Activated naive CD8-positive, alpha-beta T cell treated with anti-CD3 and anti-CD28 coated beads, Interleukin-2, amount 50 U/mL, for 16 hours (primary cell): ENCODE measurements at places on chromosomes 1 and 21.
A peak's percentile ranks its signal among the peaks of the same experiment; 100 is the strongest.

GRCh38 chr21:14945176-14945575 lies 119.6 kb downstream of the NRIP1 start:
- no peak for DNase-seq

DNA sequence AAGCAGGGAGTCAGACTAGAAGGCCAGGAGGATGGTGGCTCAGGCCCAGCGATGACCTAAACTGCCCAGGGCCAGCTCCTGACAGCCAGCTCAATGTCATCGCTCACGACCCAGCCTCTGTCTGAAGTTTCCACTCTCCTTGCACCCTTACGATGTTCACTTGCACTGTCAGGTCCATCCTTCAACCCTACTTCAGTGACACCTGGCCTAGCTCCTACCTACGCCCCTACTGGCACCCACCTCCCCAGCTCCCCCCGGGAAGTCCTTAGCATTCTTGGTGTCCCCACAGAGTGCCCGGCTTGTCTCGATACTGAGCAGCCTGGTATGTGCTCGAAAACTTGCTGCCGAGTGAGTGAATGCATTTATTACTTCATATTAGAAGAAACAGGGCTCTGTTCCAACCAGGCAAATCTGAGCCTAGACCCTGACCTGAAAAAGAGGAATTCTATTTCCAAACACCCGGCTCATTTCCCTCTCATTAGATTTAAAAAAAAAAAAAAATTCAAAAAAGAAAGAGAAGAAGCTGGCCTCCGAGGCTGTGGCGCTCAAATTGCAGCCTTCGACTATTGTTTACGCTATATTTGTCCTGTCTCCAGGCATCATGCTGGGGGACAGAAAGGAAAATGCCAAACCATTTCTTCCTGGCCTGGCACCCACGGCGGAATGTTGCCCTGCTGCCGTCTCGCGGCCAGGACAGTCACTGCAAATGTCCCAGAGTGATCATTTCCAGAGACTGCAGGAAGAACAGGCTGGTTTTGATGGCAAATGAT lies 29.8 kb upstream of the LRRC38 start:
- DNase-seq: no peak

DNA sequence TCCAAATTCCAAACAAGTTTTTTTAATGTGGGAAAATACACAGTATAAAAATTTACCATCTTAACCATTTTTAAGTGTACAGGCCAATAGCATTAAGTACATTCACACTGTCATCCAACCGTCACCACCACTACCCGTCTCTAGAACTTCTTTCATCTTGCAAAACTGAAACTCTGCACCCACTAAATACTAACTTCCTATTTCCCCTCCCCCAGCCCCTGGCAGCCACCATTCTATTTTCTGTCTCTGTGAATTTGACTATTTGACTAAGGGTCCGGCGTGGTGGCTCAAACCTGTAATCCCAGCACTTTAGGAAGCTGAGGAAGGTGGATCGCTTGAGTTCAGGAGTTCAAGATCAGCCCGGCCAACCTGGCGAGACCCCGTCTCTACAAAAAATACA lies 36.1 kb downstream of the CLSTN1 start:
- no peak for DNase-seq

DNA sequence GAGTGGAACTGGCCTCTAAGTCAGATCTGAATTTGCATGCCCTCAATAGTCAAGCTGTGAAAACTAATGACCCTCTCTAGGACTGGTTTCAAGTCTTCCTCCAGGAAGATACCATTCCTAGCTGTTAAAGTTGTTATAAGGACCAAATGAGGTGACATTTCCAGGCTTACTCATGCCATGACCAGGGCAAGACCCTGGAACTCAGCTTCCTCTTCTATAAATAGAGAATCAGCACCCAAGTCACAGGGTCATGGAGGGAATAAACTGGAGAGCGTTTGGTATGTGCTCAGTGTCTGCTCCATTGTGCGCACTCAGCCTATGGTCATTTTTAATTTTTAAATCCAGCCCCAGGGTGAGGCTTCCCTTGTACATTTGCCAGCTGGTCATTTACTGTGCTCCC lies 2.5 kb downstream of the S100A9 start:
- no peak for DNase-seq

GRCh38 chr1:204868340-204868700 lies 2.3 kb upstream of the NFASC start:
- DNase-seq: no peak

DNA sequence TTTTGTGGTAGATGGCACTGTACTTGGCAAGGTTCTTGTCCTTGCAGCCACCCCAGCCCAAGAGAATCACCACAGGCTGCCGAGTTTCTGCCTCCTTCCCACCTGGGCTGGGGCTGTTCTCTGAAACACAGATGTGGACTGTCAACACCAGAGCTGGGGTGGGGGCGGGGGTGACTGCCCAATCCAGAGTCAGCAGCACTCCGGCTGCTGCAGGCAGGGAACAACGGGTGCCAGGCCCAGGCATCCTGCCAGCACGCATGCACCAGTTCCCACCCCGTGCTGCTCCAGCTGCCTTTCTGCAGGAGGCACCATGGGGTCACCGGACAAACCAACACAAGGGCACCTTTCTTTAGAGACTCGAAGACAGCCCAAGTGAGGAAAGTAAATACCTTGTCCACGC lies 14.1 kb downstream of the TMEM53 start:
- no peak for DNase-seq

DNA sequence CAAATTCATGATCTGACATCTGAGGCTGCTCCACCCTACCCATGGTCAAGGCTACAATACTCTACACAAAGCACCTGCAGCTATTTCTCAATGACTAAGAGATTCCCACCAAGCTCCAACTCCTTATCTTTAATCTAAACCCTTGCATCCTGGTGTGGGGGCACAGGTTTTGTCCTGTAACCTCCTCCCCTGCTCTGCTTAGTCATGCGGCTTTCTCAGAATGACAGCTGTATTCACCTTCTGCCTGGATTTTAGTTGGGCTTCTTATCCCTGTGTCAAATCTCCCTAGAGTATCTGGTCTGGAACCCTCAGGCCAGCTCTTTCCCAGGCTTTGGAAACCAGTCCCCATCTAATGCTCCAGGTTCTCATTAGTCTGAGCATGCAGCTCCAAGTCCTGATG lies 159.0 kb downstream of the BARHL2 start:
- no peak for DNase-seq

- DNase-seq: peak; percentile 40
These were observed 500 bp downstream of the FAM20B start for GRCh38 chr1:179025975-179026812.
